ENCODE measurements at places on chromosomes 7 and 10. TPM values are rescaled to one million over a fixed set of nuclear protein-coding genes. Genes with fewer than 3 reads are reported as not detected.

DNA sequence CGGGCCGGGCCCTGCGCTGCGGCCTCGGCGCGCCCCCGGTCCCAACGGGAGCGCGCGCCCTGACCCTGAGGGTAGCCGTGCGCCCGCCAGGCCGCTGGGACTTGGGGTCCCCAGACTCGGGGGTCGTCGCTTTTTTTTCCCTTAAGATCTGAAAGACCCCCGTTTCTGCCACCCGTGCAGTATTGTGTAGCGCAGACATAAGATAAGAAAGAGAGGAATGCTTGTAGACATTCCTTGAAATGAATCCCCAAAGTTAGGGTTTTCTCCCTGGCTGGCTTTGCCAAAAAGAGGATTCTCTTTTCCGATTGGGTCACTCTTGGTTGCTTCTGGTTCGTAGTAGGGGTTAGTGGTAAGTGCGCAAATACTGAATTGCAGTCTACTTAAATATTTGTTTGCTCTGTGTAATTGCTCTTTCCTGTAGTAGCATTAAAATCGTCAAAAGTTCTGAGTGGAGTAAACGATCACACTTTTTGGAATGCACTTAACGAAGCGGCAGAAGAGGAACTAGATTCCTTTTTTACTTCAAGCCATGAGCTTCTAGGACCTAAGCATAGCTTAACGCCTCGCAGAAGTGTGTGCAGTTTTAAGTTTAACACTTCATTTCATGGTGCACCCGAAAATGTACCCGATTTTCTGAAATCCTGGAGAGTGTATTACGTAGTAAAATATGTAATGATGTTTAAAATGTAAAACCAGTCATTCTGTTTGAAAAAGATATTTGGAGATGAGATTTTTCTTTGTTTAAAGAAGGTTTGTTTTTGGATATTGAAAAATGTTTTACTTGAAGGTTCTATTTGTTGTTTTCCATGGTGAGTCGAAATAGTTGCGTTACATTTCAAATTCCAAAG is 1.3 kb downstream of the CUL1 start:
- no peak for DNase-seq

Gene POLR3A
- 5.9 TPM for total RNA-seq

DNA sequence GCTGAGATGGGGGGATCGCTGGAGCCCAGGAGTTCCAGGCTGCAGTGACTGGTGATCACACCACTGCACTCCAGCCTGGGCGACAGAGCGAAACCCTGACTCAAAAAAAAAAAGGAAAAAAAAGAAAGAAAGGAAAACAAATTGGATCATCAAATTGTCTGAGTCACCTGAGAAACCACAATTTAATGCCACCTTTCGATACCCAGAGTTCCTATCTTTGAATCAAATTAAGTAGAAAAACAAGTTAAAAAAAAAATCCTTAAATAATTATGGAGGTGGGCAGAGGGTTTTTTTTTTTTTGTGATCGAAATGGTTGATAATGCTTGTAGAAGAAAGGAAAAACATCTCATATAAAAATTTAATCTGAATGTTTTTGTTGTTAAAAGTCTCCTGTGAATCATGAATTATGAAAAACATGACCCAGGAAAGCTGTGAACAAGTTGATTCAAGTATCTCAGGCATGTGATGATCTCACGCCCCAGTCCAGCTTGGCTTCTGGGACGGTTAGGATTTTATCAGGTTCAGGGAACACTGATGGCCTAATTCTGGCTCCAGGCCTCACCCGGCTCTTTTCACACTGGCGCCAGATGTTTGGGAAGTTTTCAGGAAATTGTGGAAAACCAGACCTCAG is 25.3 kb upstream of the CUX1 start:
- no peak for DNase-seq

Gene NRG3
- total RNA-seq: not detected

Gene FMC1
- total RNA-seq: 3.0 TPM

Gene CPA2
- not detected for total RNA-seq

Gene DNAH11
- 0.05 TPM for total RNA-seq

All from CD8-positive, alpha-beta T cell (primary cell).